Heart right ventricle (tissue), 16 donors: ENCODE measurements at places on chromosomes 1 and 21. TPM values are rescaled to one million over a fixed set of nuclear protein-coding genes. Genes with fewer than 3 reads are reported as not detected.

DNA sequence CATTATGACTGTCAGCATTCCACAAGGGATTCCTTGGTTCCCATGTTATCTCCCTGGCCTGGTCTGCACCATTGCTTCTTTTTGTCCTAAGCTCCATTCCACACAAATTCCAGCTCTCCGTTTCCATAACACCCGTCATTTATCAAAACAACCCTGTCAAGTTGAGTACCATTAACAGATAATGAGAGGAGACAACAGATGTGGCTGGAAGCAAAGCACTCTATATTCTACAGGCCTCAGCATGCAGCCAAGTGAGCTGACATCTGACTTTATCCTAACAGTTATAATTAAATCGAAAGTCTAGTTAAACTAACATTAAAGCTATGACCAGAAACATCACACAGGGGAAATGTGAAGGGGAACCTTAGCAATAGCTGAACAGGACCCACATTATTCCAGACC lies 110.4 kb downstream of the RERE start:
- H3K4me3 ChIP-seq = no peak overlapping the region
- H3K27me3 ChIP-seq = no peaks in the 10 kb centered on the region
- H3K4me1 ChIP-seq = peaks cover 43% of the 10 kb centered on the region
- DNase-seq = no peak
- no peaks in the 10 kb centered on the region for H3K36me3 ChIP-seq

GRCh38 chr1:146001709-146002108 lies 5.3 kb upstream of the TXNIP start:
- H3K27ac ChIP-seq = no peak overlapping the region
- peaks cover 39% of the 10 kb centered on the region for H3K4me1 ChIP-seq

S100A7A gene
- total RNA-seq = not detected

GRCh38 chr1:117654493-117655219 lies 48.8 kb downstream of the TENT5C start:
- no peak for DNase-seq
- H3K4me3 ChIP-seq = no peak overlapping the region
- H3K27me3 ChIP-seq = no peaks in the 10 kb centered on the region
- H3K36me3 ChIP-seq = no peaks in the 10 kb centered on the region

DNA sequence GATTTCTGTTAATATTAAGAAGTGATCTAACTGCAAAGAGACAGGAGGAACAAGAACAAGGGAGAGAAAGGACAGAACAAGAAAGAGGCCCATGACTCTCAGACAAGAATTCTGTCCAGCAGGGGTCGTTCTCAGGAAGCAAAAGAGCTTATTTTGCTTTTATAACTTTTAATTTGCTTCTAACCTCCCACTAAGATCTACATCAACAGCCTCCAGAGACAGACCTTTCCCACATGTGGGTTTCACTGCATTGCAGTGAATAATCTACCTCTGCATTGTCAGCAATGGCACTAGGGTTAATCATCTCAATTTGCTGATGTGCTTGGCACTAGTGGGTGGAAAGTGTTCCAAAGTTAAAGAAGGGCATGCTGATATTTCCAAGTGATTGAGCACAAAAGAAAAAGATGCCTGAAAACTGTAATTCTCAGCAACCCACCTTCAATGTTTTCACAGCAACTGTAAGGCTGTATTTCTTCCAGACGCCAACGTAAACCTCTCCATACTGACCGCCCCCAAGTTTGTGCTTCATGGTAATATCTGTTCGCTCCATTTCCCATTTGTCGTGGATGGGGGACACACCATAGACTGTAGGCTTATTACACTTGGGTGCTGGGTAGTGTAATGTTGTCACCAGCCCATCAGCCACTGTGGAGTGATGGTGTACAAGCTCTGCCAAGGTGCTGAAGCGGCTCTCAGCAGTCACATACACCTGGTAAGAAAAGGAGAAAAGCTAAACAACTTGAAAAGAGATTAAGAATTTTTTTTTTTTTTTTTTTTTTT lies 39.5 kb downstream of the TOR3A start:
- DNase-seq = no peak
- H3K27me3 ChIP-seq = no peaks in the 10 kb centered on the region
- H3K4me3 ChIP-seq = no peak overlapping the region
- H3K36me3 ChIP-seq = peaks cover 90% of the 10 kb centered on the region
- peaks cover 9% of the 10 kb centered on the region for H3K4me1 ChIP-seq
